ENCODE measurements at places on chromosomes 5 and 9.

DNA sequence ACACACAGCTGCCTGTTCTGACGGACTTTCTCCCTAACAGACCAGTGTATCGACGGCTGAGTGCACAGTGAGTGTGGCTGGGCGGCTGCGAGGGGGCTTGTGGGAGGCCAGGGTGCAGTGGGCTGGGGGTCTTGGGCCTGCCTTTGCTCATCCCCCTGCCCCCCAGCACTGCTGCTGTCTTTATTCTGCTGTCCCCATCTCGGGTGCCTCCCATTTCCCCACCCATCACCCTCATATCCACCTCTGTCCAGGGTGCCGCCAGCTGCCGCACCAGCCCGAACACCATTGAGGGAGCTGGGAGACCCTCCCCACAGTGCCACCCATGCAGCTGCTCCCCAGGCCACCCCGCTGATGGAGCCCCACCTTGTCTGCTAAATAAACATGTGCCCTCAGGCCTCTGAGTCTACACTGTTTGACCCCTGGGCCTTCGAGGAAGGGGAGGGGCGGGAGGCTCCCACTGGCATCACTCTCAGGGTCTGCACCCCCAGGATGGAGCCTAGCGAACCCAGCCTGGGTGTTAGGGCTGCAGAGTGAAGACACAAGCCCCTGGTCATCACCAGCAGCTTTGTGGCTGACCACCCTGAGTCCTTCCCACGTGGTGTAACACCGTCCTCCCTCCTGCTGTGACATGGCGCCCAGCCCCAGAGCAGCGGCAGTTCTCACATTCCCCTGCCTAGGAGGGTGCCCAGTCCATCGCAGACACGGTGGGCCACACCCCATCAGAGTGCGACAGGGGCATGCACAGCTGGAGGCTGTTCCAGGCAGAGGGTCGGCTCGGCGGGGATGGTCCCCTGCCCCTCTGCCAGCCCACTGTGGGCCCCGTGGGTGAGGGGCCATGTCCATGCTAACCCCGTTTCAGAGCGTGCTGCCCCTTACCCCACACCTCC is 4.0 kb downstream of the LCN2 start:
- DNase-seq: no peak

GRCh38 chr9:130188860-130189481 is 16.8 kb downstream of the NCS1 start:
- no peak for DNase-seq

GRCh38 chr5:132102101-132102701 is 28.6 kb downstream of the CSF2 start:
- DNase-seq: peak; percentile 64

DNA sequence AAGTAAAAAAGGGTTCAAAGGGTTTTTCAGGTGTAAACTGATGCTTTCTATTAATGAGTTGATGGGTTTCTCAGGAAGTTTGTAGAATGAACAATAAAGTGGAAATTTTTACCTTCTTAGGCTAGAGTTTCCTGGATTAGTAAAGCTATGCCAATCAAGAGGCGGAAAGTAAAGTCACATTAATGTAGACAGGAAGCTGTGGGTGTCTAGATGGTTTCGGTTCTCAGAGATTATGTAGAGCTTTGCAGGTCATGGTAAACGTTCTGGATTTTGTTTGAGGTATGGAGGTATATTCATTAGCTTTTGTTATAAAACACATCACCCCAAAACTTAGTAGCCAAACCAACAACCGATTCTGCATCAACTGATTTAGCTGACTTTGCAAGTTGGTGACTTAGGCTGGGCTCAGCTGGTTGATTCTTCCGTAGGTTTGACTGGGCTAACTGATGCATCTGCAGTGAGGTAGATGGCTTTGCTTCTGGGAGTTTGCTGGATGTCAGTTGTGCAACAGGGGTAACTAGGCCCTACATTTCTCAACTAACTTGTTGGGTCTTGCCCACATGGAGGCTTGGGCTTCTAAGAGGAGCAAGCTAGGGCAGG is 273.8 kb downstream of the MSX2 start:
- DNase-seq: no peak

DNA sequence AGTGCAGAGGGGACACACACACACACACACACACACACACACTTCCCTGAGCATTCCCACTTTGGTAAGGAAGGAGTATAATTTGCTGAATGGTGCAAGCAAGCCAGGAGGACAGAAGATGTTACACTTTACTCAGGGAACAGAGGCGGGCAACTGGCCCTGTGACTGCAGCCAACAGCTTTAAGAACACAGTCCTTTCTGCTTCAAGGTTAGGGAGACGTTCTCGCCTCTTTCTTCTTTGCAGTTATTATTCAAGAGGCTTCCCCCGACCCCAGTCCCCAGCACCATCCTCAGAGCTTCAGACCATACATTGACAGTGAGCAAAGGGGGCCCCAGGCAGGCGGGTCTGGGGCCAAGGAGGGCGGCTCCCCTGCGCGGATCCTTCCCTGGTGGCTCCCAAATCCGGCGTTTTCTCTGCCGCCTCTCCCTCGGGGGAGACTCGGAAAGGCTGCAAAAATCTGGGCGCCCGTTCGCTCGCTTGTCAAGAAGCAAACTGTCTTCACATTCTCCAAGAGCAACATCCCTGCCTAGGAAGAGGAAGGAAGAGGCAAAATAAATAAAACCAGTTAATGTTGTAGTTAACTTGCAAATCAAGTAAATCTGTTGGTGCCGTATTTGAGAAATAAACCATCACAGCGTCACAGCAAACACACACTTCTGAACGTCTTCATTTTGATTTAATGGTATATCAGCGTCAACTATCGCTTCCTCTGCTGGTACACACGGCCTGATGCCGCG is 3.8 kb upstream of the LHX2 start:
- DNase-seq: no peak

GRCh38 chr9:132016456-132016855 is 63.2 kb downstream of the MED27 start:
- DNase-seq: no peak

DNA sequence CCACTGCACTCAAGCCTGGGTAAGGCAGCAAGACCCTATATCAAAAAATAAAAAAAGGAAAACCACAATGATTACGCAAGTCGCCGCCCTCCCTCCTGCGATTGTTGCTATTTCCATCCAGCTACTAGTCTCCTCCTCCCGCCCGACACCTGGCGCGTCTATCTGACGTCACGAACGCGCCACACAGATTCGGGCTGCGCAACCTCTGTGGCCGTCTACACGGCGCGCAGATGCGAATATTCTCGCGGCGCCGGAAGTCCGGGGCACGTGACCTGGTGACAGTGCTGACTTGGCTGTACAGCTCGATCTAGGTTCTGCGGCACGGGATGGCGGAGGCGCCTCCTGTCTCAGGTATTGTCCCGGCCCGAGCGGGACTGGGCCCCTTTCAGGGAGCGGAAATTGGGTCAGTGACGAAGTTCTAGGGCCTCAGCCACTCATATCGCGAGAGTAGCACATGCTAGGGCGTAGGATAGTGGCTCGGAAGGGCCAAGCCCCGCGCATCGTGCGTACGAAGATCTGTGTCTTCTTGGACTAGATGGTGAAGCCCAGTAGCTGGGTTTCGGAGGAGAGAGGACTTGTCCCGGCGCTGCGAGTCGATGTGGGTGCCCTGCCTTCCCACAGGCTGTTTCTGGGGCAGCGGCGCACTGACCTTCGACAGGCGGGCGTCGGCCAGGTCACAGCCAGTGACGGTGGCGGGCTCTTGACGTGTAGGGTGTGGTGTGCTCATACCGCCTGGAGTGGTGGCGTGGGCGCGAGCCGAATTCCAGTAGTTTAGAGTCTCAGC is at the start of gene NFX1:
TSS of gene NFX1 (plus strand) at position 270 of the 784 bp plus-strand sequence. CDS start at position 327, 57 bp downstream.
- DNase-seq: peak; percentile 100

GRCh38 chr5:432201-432927 is 10.6 kb upstream of the EXOC3 start:
- DNase-seq: no peak

GRCh38 chr5:87136733-87137132 is 130.9 kb upstream of the RASA1 start:
- no peak for DNase-seq

- DNase-seq: no peak
Measured at GRCh38 chr5:149796836-149797235, 66.7 kb downstream of the PPARGC1B start.

DNA sequence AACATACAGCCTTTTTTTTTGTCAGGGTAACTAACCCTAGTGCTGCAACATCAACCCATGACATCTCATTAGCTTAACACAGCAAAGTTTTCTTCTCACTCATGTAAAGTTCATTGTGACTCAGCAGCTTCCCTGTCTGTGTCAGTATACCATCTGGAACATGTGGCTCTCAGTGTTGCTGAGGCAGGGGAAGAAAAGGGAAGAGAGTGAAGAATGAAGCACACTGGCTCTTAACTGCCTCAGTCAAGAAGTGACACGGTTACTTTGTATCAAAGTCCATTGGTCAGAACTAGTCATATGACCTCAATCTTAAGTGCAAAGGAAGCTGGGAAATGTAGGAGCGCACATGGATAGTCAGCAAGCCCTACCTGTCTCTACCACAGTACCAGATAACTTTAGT is 185.0 kb upstream of the ELL2 start:
- no peak for DNase-seq

DNA sequence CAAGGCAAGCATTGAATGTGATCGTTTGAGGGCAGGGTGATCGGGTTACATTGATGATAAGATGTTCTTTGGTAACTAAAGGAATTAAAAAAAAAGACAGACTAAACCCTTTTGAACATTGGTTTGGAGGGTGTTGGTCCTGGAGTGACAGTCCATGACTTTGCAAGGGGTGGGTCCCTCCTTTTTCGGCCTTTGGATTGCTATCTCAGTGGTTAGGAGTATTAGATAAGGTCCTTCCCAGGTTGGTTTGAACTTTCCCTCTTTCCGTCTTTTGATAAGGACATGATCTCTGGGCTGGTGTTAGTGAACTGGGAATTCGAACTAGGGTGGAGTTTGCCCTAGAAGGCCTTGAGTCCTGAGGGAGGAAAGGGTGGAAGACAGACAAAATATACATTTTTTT is 5.4 kb upstream of the ABO start:
- no peak for DNase-seq

- peak; percentile 67 for DNase-seq
Measured at GRCh38 chr5:177309351-177310191, 2.1 kb downstream of the MXD3 start.

DNA sequence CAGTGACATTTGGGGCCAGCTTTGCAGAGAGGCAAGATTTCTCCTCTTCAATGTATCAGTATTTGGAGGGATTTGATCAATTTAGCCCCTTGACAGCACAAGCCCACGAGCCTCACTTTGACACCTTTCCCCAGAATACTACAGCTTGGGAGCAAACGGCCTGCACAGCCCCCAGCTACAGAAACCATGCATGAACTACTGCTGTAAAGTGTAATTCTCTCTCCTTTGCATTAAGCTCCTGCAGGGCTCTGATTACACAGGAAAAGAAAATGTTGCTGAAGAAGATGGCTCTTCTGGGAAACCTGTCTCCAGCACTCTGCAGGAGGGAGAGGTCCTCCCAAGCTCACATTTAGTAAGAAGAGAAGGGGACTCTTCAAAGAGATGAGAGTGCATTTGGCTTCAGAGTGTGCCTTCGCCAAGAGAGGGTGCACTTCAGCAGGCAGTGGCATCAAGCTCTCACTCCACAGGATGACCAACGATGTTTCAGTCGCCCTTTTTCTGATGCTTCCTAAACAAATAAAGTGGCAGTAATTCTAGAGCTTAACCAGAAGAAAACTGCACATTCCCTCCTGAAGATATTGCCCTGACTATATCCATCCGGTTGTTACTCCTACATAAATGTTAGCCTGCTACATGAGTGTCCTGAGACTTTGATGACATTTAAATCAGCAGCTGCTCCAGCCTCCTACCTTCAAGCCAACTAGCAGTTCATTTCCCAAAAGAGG is 272.2 kb downstream of the AUH start:
- no peak for DNase-seq

DNA sequence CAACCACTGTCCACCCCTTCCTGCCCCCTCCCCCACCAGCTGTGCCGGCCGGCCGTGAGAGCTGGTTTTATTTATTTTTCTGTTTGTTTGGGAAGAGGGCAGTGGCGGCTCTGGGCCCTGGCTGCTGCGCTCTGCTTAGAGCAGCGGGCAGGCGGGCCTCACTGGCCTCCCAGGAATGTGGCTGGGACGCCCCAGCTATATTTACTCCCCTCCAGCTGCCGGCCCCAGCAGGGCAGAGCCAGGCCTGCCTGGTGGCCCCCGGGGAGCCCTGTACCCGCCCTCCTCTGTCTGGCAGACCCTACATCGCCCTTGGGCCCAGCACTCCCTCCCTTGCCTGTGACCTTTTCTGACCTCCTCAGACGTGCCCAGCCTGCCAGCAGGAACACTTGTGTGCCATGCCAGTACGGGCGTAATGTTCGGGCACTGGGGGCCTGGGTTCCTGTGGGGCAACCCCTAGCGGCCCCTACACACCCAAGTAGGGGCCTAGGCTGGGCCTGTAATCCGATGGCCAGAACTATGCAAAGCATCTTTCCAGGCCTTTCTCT is 7.7 kb downstream of the CXXC5 start:
- no peak for DNase-seq

GRCh38 chr9:124412228-124412575 is 3.0 kb downstream of the PSMB7 start:
- no peak for DNase-seq

GRCh38 chr5:132639706-132640130 is 18.3 kb upstream of the IL13 start:
- no peak for DNase-seq

GRCh38 chr5:1075931-1076330 is 35.9 kb downstream of the SLC12A7 start:
- no peak for DNase-seq

- no peak for DNase-seq
Measured at GRCh38 chr9:117656002-117656401, 48.2 kb upstream of the TLR4 start.

GRCh38 chr5:133945568-133945967 is 22.9 kb downstream of the C5orf15 start:
- no peak for DNase-seq

DNA sequence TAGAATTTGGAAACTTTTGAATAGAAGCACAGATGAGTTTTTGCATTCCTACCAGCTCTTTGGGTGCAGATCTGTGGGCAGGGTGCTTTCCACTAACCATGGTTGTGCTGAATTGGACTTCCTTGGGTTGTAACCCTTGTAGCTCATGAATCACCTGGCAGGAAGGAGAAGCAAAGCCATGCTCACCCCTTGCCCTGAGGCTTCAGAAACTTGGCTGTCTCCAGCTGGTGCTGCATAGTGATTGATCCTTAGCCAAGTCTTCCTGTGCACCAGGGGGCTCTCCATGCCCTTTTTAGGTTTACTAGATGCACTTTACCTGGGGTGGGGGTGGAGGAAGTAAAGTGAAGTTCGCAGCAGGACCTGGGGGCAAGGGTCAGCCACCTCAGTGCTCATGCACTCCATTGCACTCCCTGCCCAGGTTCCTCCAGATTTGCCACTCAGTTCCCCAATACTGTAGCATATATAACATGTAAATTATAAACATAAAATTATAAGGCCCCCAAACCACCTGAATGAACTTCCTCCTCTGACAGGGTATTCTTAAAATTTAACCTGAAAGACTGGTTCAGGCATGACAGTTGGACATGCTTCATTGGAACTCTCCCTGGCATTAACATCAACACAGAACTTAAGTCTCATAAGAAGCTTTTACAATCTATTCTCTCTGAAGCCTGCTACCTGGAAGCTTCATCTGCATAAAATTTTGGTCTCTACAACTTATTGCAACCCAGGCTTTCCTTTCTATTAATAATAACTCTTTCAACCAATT is 25.8 kb upstream of the IFNA14 start:
- no peak for DNase-seq
